ENCODE measurements at places on chromosomes 16 and 17. TPM values are rescaled to one million over a fixed set of nuclear protein-coding genes. Genes with fewer than 3 reads are reported as not detected.

The ALG1 gene
- total RNA-seq = 14.7 TPM

The PRRT2 gene
- total RNA-seq = not detected

The ASPA gene
- 0.56 TPM for total RNA-seq

The CFAP97D1 gene
- total RNA-seq = not detected

The CHD9NB gene
- total RNA-seq = 2.2 TPM

The GLG1 gene
- 54.6 TPM for total RNA-seq

The CPHXL2 gene
- not detected for total RNA-seq

GRCh38 chr17:56675876-56676660 lies 82.6 kb downstream of the NOG start:
- no peak for ATAC-seq

GRCh38 chr17:41967921-41968578 lies 1.5 kb downstream of the CNP start:
- ATAC-seq = no peak

DNA sequence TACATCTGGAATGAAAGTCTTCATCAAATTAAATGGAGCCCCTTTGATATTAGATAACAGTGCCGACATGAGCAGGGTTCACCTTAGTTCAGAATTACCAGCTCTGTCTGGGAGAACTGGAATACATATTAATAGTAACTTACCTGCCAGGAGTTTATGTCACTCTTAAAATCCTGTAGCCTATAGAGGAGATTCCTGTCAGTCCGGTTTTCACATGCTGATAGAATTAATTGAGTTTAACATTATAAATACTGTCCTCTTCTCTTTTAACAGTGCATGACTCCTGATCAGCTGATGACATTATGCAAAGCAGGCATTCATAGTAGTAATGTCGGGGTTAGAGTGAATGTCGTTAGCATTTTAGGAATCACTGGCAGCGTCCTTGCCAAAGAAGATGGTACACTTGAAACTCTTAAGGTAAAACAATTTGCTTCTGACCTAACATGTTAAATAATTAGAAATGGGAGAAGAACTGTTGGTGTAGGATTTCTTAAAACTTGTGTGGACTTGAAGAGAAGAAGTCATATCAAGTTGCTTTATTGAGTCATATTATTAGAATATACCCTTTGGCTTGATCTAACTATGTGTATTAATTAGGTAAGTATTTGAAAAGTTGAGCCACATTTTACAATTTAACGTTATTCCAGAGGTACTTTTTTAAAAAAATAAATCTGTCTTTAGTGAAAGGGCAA lies 34.3 kb downstream of the HEATR3 start:
- peak; percentile 96 for ATAC-seq

GRCh38 chr16:83900571-83900970 lies 1.7 kb downstream of the MLYCD start:
- no peak for ATAC-seq

DNA sequence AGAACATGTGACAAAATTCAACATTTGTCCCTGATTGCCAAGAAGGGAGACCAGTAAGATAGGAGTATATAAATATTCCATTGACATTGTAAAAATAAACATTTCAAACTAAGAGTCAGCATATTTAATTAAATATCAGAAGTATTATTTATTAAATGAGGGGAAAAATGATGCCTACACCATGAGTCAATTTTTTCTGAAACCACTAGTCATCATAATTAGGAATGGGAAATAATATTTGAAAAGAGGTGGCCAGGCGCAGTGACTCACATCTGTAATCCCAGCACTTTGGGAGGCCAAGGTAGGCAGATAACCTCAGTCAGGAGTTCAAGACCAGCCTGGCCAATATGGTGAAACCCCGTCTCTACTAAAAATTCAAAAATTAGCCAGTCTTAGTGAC lies 2.1 kb downstream of the CMTM1 start:
- no peak for ATAC-seq

DNA sequence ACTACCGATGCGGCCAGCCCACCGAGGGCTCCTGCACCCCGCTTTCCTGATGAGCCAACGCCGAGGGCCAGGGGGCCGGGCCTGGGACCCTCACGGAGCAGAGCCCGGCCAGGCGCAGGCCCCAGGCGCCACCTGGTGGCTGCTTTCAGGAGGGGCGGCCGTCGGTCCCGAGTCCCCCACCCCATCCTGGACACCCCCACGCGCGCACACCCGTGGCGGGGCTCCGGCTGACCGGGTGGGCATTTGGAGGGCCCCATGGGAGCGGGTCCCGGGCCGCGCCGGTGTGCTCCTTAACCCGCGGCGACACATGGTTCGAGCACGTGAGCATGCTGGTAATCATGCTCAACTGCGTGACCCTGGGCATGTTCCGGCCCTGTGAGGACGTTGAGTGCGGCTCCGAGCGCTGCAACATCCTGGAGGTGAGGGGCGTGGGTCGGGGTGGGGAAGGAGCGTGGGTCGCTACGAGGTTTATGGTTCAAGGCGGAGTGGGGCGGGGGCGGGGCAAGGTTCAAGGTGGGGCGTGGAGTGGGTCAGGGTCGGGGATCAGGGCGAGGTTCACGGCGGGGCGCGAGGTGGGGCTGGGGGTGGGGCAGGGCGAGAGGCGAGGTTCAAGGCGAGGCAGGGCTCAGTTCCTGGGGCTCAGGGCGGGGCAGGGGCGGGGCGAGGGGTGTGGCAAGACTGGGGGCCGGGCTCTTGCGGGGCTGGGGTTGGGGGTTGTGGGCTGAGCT lies 30.2 kb downstream of the TPSG1 start:
- no peak for ATAC-seq

GRCh38 chr17:77959126-77959925 lies 823 bp downstream of the TNRC6C start:
- ATAC-seq = no peak

DNA sequence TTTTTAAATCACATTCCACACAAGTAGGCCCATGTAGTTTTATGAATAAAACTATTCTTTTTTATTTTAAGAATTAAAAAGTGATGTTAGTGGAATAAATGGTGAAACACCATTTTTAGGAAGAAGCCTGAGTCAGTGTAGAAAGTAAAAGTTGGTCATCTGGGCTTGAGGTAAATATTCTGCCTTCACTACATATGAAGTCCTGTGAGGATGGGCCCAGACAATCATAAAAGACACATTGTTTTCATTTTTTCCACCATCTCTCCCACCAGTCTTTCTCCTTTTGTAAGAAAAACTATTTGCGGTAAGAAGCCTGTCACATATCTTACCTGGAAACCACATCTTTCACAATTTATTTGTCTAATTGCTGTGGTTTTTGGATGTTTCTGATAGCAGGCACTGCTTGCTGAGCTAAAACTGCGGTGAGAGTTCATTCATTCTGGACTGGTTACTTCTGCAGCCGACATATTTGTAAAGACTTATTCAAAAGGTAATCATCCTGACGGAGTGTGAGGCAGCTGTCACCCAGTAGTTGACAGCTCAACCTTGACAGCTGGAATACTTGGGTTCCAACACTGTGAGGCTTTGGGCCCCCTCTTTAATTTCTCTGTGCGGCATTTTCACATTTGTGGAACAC lies 10.6 kb upstream of the RFFL start:
- ATAC-seq = no peak

DNA sequence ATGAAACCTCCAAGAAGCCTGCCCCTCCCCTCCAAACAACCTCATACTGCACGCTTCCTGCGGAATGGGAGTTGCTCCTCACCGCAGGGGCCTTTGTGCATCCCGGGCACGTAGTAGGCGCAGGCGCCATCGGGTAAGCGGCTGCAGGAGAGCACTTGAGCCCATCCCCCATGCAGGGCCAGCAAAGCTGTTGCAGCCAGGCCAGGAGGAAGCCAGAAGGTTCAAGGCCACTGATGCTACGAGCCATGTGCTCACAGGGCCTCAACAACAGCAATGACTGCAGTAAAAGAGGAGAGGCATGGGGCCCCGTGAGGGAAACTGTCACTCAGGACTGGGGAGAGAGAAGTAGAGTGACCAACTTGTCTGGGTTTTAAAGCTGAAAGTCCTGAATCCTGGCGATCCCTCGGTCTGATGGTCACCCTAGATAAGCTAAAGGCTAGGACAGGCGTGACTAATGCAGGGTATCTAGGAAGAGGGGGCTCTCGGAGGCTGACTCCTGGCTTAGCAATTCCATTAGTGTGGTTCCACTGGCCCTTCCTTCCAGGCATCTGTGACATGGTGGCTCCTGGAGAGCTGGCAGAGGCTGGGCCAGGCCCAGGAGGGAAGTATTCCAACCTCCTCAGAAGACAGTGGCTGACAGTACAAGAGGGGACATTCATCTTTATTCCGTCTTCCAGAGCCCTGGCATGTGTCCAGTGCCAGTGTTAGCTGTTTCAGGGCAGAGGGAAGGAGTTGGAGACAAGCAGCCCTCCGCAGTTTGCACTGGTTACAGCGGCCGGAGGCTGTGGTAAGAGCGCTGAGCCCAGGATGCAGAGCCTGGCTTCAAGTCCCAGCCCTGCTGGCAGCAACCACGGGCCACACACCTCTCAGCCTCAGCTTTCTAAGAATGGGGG lies 20.8 kb downstream of the GOSR2 start:
- peak; percentile 4 for ATAC-seq

GRCh38 chr16:54336631-54337204 lies 50.1 kb upstream of the IRX3 start:
- no peak for ATAC-seq

- no peak for ATAC-seq
Measured at GRCh38 chr17:70454908-70455307, 285.6 kb downstream of the KCNJ2 start.

DNA sequence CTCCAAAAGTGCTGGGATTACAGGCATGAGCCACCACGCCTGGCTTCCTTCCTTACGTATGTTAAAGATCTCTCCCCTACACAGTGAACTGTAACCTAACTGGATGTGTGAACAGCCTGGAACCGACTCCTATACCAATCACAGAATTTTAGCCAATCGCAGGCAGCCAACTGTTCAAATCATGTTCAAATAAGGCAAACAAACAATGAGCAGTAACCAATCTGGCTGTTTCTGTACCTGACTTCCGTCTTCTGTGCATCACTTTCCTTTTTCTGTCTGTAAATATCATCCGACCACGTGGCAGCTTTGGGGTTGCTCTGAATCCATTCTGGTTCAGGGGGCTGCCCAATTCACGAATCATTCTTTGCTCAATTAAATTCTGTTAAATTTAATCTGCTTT lies 27.5 kb downstream of the TEKT5 start:
- ATAC-seq = no peak

DNA sequence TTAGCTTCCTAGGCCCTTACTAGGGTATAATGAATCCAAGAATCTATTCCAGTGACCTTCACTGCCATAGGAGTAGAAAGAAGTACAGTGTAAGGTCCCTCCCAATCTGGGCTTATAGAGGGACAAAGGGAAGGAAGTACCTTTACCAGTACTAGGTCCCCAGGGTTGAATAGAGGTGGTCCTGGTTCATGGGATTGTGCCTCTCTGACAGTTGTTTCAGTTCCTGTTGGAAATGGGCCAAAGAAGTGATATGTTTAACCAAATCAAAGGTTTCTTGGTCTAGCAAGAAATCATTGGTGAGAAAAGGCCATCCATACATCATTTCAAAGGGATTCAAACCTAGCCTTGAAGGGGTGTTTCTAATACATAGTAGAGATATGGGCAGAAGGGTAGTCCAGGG lies 16.0 kb upstream of the ZNHIT3 start:
- ATAC-seq = no peak

GRCh38 chr17:45923511-45924268 lies 29.3 kb downstream of the MAPT start:
- no peak for ATAC-seq

DNA sequence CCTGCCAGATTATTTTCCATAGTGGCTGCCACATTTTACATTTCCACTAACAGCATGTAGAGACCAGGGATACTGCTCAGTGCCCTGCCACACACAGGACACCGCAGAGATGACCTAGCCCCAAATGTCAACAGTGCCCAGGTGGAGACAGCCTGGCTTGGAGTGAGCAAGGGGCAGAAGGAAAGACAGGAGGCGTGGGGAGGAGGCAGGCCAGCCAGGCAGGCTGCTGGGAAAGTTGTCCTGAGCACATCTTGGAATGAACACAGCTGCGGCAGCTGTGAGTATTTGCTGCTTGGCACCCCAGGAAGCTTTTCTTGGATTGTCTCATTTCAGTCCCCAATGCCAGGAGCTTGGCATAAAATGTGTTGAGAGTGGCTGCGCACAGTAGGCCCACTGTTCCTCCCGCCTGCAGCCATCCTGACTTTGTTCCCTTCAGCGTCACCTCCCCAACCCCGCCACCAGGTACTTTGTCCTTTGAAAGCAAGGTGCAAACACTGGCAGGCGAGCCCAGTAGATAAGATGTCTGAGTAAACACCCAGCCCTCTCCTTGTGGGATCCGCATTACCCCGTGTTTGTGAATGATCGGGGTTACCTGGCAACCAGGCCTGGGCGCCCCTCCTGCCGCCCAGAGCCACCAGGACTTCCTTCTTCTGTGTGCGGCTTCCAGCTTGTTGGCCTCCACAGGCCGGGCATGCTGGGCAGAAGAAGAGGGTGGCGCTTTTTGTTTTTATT lies 114.0 kb downstream of the CMIP start:
- ATAC-seq = peak; percentile 35

GRCh38 chr16:5026664-5027063 lies 7.1 kb downstream of the NAGPA start:
- ATAC-seq = no peak

- ATAC-seq = no peak
Measured at GRCh38 chr16:59459806-59460205, 725.7 kb upstream of the GOT2 start.

GRCh38 chr17:2090804-2091534 lies 36.1 kb downstream of the HIC1 start:
- no peak for ATAC-seq

GRCh38 chr17:7431231-7431630 lies 2.6 kb downstream of the SPEM3 start:
- no peak for ATAC-seq

Data from esophagus mucosa (tissue), 1 donor.